Fibroblast of gingiva (primary cell): ENCODE measurements at places on chromosomes 11 and 22.

DNA sequence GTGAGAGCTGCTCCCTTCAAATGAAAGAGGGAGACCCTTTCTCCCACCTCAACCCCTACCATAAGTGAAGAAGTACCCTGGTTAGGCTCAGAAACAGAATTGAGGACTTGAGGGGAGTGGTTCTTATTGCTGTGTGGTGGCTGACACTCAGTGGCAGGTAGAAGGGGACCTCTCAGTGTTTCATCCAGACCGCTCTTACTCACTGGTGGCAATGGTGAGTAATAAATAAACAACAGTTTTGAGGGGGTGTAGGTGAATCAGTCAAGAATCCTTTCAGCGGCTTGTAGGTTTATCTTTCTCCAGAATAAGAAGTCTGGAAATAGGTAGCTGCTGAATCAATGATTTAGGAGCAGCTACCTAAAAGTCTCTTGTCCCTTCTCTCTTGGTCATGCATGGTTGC lies 403.4 kb upstream of the B3GAT1 start:
- DNase-seq: no peak

GRCh38 chr11:60349990-60350389 lies 22.9 kb downstream of the MS4A6E start:
- DNase-seq: no peak

- no peak for DNase-seq
Measured at GRCh38 chr11:91850021-91850420, 374.6 kb upstream of the FAT3 start.

- peak; percentile 55 for DNase-seq
Measured at GRCh38 chr22:27853424-27853823, 51.9 kb upstream of the MN1 start.

DNA sequence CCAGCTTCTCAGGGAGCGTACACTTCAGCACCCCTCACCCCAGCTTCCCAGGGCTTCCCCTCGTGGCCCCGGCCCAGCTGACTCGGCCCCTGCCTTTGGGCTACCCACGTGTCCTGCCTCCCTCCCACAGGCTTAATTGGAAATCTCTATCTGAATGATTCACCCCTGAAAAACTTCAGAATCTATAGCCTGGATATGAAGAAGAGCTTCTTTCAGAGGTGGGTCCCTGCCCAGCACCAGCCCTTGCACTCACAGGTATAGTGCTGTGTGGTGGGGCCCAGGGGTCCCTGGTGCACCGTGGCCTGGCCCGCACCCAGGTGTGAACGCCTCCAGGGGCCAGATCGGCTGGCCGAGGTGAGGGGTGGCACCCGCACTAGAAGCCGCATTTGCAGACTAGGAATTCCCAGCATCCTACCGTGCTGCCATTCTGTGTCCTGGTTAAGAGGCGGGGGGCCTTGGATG lies 38.4 kb downstream of the B3GAT1 start:
- no peak for DNase-seq

DNA sequence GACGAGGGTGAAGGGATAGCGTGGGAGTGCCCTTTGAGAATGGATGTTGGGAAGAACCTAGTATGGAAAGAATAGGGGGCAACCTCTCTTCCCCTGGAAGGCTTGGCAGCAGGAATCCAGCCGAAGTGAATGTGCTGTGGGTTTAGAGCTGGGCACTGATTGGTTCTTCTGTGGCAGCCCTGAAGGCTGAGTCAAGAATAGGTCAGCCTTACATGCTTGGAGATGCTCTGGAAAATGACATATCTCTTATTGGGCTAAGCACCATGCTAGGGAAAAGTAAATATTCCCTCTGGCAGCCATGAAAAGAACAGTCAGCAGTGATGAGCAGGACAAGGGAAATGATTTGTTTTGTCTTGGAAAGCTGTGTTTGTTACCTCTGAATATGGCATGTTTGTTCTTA lies 149.5 kb downstream of the COMMD9 start:
- DNase-seq: no peak

DNA sequence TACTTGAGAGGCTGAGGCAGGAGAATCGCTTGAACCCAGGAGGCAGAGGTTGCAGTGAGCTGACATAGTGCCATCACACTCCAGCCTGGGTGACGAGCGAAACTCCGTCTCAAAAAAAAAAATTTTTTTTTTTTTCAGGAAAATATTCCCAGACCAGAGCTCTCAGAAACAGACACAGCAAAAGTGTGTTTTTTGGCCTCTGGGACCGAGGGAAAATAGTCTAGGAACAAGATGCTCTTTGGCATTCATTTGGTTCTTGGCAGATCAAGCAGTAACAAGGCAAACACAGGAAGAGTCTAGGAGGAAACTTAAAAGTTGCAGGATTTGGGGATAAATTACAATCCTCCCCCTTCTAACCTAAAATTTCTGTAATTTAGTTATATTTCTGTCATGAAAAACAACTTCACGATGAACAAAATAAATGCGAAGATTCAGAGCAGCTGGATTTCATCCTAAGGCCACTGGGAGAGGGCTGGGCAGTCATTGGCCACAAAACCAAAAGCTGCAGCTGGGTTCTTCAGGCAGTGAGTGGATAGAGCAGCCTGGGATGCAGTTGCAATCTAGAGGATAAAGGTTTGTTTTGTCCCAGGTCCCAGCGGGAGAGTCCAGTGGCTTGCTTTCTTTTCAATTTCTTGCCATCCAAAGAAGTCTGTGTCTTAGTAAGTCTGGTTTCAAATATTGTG lies 19.7 kb downstream of the ATG16L2 start:
- DNase-seq: no peak

- DNase-seq: no peak
Measured at GRCh38 chr11:1292018-1292643, 17.3 kb downstream of the TOLLIP start.

DNA sequence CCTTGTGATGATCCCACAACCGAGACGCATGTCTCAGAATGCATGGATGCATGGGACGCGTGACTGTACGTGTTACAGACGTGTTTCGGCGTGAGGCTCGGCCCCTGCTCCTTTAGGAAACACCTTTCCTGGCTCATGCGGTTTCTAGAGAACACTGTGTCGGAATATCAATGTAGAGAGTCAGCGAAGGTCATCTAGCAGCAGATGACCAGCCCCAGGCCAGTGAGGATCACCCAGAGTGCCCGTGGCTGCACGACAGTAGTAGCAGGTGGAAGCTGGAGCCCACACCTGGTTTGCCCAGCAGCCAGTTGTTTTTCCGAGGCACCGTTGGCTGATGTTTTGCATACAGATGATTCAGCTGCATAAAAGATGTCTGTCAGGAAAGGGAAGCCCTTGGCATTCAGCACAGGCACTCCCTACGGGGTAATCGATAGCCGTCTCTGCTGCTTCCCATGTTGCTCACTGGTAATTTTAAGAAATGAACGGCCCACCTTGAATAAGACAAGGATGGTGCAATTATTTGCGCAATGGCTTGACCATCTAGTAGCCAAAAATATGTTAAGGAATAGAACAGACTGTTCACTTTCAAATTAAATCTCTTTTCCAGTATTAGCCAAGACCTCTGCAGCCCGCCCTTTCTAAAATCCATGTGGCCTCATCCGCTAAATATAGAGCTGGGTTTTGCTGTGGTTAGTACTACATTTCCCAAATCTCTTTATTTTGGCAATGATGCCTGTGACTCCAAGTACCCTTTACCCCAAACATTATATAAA lies 1.1 kb upstream of the CLTCL1 start:
- peak; percentile 94 for DNase-seq
